ENCODE measurements at places on chromosomes 4 and X. TPM values are rescaled to one million over a fixed set of nuclear protein-coding genes. Genes with fewer than 3 reads are reported as not detected.

The F11 gene
- not detected for total RNA-seq

DNA sequence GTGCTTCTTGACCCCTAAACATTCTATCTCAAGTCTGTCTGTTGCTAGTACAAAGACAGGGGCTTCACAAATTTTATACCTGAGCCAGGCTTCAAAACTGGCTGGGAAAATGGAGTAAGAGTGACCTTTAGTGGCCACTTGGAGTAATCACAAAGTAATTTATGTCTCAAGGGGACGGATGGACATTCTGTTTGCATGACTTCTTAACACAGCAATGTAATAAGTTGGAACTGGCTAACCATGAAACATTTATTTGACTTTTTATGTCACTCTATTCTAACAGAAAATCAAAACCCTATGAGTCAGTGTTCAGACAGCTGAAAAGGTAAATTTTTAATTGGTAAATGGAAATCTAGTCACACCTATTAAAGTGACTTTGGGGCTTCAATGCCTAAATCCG is 600.6 kb downstream of the ANKRD50 start:
- peak; percentile 85 for DNase-seq

GRCh38 chr4:106486533-106486932 is 118.0 kb upstream of the GIMD1 start:
- no peak for DNase-seq

DNA sequence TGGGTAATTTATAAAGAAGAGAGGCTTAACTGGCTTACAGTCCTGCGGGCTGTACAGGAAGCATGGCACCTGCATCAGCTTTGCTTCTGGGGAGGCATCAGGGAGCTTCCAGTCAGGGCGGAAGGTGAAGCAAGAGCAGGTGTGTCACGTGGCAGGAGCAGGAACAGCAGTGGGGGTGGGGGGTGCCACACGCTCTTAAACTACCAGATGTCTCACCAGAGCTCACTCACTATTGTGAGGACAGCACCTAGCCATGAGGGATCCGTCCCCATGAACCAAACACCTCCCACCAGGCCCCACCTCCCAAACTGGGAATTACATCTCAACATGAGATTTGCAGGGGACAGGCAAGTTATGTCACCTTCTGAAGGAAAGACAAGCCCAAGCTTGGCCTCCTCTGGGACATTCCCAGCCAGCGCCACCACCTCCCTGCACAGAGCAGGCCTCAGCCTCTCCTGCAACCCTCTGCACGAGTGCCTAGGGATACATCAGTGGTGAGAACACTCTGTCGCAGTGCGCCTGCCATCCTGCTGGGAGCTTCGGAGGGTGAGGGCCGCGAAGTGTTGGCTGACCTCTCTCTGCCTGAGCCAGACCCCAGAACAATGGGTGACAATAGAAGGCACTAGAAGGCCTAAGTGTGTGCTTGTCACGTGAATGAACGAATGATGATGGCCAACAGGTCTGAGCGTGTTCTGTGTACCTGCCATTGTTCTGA is 244.3 kb downstream of the EVC2 start:
- DNase-seq, result no peak

The USP17L20 gene
- not detected for total RNA-seq

DNA sequence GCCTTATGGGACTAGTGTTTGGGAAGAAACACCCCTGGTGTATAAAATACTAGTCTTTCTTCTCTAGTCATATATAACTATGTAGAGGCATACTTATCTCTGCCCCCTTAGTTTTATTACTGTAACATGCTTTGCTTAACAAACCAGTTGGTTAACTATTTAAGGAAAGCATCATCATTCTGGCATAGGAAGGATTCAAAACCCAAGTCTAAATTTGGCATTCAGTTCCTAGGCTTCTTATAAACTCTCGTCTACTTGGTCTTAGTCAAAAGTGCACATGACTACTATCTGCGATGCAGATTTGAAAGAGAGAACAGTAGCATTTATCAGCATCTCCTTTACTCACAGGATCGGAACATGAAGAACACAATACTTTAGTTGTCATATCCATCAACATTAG is 111.3 kb downstream of the MFAP3L start:
- no peak for DNase-seq

The SRPX gene
- 182 TPM for total RNA-seq

DNA sequence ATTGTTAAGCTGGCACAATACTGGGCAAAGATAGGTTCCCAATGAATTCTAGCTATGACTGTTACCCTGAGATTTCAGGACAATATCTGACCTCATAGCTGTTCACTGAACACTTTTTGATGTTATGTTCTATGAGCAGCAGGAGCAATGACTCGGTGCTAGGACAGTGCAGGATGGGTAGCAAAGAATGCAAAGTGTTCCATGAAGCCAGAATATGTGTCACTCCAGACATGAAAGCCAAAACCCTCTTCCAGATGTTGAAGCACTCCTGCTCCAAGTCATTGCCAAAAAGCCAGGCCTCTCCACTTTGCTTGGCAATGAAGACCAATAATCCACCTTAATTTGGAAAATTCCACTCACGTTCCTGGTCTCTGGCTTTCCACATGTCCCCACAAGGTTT is 300.9 kb upstream of the CPEB2 start:
- no peak for DNase-seq
